Brain (organoid and tissue), 16 donors: ENCODE measurements at places on chromosomes 1 and 21.

DNA sequence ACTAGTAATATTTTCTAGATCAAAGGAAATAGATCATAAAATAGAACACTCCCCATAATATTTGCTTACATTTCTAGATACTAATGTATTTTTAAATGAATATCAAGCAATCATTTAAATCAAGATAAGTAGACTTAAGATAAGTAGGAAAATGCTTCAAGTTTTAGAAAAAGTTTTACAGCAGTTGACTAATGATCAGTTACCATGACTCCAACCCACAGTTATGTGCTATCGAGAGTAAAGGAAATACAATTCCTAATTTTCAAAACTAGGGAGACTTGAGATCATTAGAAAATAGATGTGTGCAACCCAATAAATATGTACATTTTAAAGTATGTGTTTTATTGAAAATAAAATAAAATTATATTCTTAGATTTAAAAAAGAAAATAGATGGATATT, 95.0 kb downstream of the DENND1B start:
- DNase-seq, result no peak

GRCh38 chr1:215557504-215557903, 9.6 kb upstream of the KCTD3 start:
- no peak for DNase-seq

DNA sequence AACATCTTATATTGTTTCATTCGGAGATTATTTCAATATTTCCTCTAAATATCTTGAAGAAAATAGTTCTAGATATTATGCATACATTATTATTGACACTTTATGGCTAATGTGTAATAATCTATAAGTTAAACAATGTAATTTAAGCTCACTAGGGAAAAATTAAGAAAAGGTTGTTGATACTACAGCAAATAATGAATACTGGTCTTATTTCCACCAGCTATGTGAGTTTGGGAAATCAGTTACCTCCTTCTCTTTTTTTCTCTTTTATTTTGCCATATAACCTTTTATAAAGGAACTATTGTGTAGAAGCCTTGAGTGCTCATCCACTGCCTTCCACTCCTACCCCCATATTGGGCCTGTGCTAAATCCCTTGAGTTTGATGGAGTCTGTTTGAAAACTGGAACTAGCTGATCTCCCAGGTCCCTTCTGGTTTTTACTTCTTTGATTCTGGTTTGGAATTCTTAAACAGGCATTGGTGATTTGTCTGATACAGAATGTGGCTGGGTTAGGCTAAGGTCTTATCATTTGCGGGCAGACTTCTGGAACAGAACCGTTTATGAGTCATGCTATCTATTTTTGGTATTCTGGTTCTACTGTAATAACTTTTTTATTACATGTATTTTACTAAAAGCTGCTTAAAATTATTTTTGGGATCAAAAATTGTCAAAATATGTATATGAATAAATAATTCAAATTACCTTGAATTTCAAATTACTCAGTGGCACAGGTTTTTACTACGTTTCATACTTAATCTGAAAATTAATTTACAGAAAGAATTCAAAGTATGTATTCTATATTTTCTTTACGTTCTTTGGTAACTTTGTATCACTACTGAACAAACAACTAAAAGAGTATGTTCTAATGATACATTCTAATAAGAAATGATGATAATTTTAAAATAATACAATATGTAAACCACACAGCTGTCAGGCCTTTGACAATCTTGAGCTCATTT, 5.0 kb upstream of the CDC14A start:
- DNase-seq, result no peak

DNA sequence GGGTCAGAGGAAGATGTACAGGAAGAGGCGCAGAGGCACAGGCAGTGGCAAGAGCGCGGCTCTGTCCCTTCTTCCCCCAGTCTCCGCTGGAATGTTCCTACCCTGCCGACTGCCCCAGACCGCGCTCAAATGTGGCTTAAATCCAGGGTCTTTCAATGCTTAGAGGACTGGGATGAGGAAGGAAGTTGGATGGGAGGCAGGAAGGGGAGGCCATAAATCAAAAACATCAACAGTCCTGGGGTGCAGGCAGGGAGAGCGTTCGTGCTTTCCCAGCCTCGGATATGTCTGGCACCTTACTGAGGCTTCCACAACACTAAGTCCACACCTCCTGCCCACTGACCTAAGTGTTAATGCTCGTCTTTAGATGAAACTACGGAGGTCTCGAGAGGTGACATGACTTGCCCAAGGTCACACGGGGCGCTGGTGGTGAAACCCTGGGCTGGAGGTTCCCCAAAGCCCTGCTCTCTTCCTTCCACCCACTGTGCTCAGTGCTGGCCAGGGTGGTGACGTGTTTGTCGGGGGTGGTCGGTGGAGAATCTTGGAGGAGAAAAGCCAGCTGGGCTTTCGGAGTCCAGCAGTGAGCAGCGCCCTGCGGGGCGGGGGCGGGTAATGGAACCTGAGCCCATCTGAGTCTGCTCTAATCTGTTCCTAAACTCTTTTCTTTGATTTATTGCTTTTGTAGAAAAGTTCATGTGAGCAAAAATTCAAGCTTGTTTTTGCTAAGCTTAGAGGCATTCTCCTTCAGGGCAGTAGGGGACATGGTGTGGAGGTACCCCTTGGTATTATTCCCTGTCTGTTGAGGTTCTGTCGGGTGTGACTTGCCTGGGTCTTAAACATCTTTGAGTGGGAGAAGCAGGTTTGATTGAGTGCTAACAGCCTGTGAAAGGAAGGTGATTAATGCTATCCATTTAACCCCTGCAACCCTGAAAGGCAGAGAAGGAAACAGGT, 708 bp downstream of the CDA start:
- DNase-seq, result no peak

GRCh38 chr1:43868741-43869067, 64.9 kb upstream of the ARTN start:
- no peak for DNase-seq
